ENCODE measurements at places on chromosomes 1 and 21.

- no peak for DNase-seq
Observed at GRCh38 chr1:110864287-110864686, 8.7 kb upstream of the CD53 start.

DNA sequence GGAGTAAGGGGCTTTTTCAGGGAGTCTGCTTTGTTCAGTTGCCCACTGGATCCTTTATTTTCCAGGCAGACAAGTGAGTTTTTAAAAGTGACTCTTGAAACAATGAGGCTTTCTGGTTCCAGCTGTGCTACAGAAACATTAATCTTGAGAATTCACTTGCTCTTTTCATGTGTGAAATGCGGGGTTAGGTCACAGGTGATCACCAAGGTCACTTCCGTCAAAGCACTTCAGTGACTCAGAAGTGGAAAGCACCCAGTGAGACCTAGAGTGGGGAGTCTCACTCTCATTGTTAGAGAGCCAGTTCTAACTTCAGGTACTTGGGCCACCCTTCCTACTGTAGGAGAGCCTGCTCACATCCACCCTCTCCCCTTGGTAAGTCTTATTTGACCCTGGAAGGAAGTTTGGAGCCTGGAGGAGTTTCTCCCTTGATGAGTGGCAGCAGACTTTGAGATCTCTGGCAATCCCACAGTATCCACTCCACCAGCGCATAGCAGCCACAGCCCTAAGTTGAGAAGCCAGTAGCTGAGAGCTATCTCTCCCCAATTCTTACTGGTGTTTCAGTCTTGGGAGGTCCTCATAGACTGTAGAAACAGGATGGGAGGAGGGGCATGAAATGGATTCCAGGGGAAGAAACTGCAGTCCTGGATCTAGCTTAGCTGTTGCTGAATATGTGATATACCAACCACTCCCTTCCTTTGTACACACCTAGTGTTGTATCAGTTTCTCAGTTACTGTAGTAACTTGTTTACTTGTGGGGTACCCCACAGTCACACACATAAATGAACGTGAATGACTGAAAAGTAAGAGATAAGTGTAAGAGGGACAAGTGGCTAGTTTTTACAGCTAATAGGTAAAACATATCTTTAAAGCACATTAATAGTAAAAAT, 3.1 kb downstream of the TACSTD2 start:
- DNase-seq, result no peak

- no peak for DNase-seq
Observed at GRCh38 chr1:225481738-225482137, 53.9 kb upstream of the LBR start.

DNA sequence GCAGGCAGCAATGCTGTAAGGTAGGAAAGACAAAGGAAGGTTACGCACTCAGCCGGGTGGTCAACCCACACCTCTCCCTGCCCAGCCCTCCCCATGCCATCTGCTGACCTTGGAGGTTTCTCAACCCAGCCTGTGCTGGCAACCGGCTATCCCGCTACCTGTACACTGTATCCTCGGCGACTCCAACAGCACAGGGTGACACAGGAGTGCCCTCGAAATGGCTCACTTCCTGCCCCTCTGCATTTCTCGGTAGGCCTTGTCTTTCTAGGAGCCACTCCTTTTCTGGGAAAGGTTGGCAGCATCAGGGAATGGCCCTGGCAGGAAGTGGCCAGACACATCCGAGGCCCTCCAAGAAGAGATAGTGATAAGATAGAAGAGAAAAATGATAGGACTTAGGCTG, 124.0 kb downstream of the PROX1 start:
- DNase-seq, result no peak

GRCh38 chr1:24806588-24806987, 61.3 kb downstream of the CLIC4 start:
- DNase-seq, result no peak

DNA sequence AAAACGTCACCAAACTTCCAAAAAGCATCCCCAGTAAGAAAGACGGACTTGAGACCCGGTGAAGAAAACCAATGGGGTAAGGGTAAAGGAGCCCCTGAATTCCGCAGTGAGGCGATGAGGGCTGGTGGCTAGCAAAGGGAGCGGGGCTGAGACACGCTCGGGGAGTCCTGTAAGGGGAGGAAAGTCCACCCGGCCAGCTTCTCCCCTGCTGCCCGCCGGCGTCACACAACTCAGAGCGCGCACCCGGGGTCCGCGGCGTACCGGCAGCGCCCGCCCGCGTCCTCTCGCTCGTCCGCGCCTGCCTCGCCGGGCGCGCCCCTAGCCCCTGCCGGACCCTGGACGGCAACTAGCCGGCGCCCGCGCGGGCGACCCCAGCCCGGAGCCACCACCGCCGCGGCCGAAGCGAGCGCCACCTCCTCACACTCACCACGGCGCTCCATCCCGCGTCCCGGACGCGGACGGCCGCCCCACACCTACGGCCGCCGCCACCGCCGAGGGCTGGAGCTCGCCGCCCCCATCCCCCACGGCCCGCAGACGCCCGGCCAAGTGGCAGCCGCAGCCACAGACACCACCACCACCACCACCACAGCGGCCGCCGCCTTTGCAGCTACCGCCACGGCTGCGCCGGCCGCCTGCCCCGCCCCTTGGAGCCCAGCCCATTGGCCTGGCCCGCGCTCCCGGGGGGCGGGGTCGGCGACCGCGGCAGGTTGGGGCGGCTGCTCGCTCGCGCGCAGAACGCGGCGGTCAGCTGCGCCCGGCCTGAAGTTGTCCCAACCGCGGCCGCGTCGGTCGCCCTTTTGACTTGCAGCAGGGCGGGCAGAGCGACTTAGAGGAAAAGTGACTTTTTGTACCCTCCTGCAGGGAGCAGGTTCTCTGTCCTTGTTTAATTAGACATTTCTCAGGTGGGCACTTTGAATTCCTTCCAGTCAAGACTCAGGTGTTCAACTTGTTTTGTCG, 10.0 kb upstream of the ARHGAP29 start:
- peak; percentile 70 for DNase-seq

GRCh38 chr1:22105611-22106207, 37.2 kb downstream of the WNT4 start:
- no peak for DNase-seq

GRCh38 chr1:93159337-93159736, 20.9 kb downstream of the TMED5 start:
- DNase-seq, result no peak

DNA sequence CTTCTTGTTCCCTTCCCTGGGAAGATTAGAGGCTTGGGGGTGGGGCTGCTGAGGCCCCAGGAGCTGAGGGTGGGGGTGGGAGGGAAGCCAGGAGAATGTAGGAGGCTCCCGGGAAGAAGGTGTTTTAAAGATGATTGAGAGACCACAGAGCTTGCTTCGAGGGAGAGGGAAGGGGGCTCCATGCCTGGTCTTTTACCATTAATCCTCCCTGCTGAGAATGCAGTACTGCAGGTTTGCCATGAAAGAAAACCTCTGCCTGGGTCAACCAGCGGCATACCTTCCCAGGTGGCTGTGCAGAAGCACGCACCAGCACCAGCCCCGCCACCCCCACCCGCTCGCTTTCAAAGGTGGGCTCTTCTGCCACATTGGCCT, 15.4 kb downstream of the ABCA4 start:
- DNase-seq, result no peak

DNA sequence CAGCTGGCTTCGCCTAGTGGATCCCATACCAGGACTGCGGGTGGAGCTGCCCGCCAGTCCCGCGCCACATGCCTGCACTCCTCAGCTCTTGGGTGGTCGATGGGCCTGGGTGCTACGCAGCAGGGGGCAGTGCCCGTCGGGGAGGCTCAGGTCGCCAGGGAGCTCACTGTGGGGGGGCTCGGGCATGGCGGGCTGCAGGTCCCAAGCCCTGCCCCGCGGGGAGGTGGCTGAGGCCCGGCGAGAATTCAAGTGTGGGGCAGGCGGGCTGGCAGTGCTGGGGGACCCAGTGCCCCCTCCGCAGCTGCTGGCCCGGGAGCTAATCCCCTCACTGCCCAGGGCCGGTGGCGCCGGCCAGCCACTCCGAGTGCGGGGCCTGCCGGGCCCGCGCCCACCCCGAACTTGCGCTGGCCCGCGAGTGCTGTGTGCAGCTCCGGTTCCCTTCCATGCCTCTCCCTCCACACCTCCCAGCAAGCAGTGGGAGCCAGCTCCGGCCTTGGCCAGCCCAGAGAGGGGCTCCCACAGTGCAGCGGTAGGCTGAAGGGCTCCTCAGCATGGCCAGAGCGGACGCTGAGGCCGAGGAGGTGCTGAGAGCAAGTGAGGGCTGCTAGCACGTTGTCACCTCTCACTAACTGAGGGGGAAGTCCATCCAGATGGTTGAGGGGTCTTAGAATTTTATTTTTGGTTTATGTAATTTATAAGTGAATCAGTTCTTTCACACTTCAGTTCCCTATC, 85.2 kb upstream of the HMCN1 start:
- no peak for DNase-seq

DNA sequence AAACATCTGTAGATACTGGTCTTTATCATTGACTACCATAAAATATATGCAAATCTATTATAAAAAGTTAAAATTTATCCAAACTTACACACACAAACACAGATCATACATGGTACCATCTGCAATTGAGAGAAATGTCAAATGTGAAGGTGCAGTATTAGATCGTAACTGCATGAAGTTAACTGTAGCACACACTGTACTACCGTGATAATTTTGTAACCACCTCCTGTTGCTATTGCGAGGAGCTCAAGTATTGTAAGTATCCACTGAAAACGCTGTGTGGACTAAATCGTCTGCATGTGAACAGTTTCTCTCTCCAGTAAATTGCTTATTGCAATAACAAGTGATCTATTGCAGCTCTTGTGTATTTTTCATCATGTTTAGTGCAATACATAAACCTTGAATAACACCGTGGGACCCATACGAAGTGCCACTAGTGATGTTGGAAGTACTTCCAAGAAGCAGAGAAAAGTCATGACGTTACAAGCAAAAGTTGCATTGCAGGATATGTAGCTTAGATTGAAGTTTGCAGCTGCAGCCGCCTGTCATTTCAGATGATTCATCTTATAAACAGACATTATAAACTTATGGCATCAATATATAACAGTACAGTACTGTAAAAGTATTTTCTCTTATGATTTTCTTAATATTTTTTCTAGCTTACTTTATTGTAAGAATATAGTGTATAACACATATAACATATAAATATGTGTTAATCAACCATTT, 172.9 kb downstream of the SDCCAG8 start:
- DNase-seq, result no peak

DNA sequence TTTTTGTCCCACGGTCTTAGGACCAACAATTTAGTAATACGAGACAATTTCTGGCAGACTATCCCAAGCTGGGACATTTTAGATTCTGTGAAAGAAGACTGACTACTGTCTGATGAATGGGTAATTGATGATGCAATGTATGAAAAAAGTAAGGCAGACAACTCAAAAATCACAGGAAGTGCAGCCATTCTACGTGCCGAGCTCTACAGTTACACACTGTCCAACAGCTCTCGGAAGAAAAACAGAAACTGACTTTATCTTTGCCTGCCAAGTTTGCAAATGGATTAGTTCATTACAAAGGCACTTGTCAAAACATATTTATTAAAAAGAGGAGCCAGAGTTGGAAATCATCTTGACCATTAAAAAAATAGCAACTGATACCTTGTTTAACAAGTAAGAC, 31.3 kb downstream of the ZBTB8B start:
- DNase-seq, result no peak

- no peak for DNase-seq
Observed at GRCh38 chr1:71986160-71986559, 296.2 kb downstream of the NEGR1 start.

GRCh38 chr1:6447818-6448748, 17.9 kb downstream of the TNFRSF25 start:
- DNase-seq, result no peak

- no peak for DNase-seq
Observed at GRCh38 chr1:239583536-239583935, 197.2 kb downstream of the CHRM3 start.

DNA sequence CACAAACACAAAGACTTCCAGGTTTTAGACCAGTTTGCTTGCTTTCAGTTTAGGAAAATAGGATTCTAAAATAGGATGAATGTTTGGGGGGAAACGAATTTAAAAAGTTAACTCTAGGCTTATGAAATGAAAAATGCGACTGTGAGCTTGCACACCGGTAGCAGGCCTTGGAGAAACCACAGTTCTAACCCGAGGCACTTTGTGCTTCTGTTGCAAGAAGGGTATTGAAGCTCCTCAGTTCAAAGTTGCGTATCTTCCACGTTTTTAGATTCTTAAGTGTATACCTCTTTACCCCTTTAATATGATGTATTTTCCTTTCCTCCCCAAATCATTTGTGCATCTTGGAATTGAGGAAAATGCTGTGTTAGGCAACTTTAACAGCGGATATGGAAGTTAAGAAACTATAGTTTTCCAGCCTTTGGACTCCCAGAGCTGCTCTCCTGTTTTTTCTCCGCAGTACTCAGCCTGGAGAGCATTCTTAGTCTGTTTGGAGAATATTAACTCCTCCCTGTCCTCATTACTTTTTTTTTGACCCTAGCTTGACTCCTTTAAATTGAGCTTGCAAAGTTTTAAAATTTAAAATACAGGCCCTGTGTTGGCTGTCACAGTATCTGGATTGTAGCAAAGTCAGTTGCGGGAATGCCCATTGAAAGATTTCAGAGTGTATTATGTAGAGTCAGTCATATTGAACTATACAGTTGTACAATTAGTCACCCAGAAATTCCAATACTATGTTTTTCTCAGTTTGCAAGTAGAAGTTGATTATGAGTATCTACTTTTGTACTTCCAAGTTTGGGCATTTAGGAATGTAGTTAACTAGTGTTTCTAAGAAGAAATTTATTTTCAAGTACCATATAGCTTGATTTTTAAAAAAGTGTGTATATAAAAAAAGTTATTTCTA, 2.6 kb downstream of the MRPS6 start:
- no peak for DNase-seq

- DNase-seq, result no peak
Observed at GRCh38 chr1:18333220-18333619, 147.5 kb upstream of the KLHDC7A start.

DNA sequence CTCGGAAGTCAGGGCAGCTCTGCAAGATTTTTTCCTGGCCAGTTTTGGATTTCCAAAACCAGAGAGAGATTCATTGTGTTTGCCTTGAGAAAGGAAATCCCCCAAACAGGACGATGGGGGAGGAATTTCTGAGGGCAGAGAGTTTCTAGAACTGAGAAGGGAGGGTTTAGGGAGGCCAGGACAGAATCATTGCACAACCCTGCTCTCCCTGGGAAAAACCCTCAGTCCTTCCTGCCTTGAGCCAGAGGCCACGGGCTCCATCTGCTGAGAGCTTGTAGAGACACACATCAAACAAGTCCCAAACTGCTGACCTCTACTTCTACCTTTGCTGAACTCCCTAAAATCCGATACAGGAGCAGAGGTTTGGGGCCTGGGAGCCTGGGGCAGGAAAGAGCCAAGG, 99.7 kb downstream of the NMNAT2 start:
- DNase-seq, result peak; percentile 85

- DNase-seq, result no peak
Observed at GRCh38 chr1:44250068-44250781, 37.0 kb downstream of the DMAP1 start.

GRCh38 chr1:16178596-16179497, 23.0 kb upstream of the EPHA2 start:
- DNase-seq, result no peak
